ENCODE measurements at places on chromosomes 4 and X.

- no peak for DNase-seq
These were observed 23.9 kb downstream of the SLC39A8 start for GRCh38 chr4:102321260-102321995.

- no peak for DNase-seq
These were observed 62.7 kb upstream of the FAM47B start for GRCh38 chrX:34879886-34880285.

- DNase-seq: no peak
These were observed 1.0 kb downstream of the EGF start for GRCh38 chr4:109913596-109914241.

GRCh38 chr4:38166082-38166481 lies 205.9 kb downstream of the PTTG2 start:
- DNase-seq: no peak

- DNase-seq: no peak
These were observed 420.4 kb upstream of the AGA start for GRCh38 chr4:177862541-177863176.

- DNase-seq: no peak
These were observed 74.4 kb upstream of the DDX3X start for GRCh38 chrX:41259516-41259915.

DNA sequence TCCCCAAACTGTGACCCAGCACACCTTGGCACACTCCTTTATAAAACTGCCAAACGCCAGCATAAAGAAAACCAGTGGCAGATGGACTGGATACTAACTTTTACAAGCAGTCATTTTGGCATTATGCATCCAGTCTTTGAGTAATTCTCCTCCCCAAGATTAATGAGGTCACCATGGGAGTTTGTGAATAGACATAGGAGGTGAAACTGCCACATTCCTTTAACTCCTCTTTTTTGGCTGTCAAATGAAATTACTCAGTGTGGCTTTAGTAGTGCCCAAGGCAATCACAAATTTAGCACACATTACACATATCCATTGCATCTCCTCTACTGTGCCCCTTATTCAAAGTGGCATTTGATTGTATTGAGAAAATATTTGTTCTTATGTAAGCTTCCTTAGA lies 315.3 kb upstream of the FGF13 start:
- no peak for DNase-seq

DNA sequence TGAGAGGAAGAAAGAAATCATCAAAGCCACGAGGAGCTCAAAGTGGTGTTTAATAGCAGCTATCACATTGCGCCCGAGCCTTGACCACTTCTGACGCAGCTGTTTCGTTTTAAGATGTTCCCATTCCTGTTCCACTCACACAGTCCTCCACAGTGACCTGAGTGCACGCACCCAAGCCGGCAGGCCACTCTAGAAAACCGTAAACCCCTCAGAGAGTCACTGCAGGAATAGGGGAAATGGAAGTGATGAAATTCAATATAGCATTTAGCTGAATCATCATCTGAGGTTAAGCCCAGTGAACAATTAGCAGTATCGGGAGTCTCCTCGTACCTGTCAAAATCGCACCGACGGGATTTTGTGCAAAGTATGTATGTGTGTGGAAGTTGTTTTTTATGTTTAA lies 17.9 kb upstream of the HAND2 start:
- no peak for DNase-seq

GRCh38 chrX:110135618-110136017 lies 132.7 kb downstream of the TMEM164 start:
- DNase-seq: no peak

GRCh38 chr4:15902746-15903145 lies 35.8 kb downstream of the FGFBP1 start:
- DNase-seq: no peak

DNA sequence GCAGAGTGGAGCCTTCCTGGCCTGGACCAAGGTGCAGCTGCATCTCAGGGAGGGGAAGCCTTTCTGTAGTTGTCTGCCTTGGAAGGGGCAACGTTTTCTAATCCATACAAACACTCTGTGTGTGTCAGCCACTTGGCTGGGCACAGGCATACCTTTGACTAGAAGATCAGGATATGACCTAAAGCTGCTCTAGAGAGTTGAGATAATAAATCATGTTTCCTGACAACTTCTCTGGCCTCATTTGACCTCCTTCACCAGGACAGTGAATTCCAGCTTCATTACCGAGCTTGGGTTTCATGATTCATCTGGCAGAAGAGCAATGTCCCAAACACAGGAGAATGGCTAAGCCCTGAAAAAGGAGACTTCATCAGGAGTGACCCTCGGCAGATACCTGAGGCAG lies 89.6 kb upstream of the KIT start:
- no peak for DNase-seq

DNA sequence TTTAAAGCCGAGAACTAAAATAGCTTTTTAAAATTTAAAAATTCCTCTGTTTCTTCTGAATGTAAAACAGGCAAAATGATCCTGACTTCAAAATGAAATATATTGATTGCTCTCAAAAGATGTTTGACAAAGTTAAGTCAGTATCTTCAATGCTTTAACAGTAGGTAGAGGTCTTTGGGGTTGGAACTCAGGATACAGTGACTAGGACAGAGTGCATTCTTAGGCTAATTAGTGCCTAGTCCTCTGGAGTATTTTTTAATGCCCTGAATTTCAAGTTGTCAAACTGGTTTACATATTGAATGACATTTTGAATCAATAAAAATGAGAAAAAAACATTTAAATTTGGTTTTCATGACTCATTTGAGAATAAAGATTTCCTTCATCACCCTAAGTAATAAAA lies 877.3 kb downstream of the ADGRL3 start:
- DNase-seq: no peak

DNA sequence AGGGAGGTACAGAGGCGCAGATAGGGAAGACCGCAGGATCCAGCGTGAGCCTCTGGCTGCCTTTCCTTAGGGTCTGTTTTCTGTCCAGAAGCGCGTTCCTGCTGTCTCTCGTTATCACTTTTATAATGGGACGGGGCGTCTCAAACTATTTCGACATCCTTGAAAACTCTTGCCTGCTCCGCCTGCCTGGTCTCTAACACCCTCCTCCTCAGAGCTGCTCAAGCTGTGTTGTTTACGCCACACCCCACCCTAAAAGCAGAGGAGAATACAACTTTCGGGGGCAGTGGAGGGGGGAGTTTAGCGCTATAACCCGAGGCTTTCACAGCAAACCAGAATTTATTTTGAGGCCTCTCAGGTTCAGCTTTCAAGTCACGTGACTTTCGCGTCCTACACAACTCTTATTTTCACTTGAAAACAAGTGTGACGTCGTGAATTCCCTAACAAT lies 646 bp upstream of the FAM3A start:
- DNase-seq: peak; percentile 45

- no peak for DNase-seq
These were observed 222.6 kb upstream of the PPARGC1A start for GRCh38 chr4:24112466-24112865.

GRCh38 chrX:154436374-154436982 lies 476 bp upstream of the GDI1 start:
- DNase-seq: no peak

- no peak for DNase-seq
These were observed 19.7 kb downstream of the SPIN3 start for GRCh38 chrX:56975611-56976010.

GRCh38 chr4:1478766-1479355 lies 72.6 kb upstream of the NKX1-1 start:
- no peak for DNase-seq

DNA sequence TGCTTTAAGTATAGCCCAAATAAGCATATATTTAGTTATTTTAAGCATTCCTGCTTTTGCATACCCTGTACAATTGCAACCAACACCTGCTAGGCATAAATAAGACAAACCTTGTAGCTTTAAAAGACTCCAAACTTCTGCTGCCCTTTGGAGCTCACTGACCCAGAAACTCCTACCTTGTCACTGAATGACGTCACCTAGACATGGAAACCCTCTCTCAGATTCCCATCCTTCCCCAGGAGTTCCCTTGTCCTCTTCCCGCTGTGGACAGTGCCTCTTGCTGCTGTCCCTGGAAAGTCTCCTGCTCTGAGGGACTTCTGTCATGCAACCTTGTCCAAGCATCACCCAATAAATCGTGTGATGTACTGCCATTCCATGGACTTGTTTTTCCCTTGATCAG lies 507.2 kb downstream of the GRXCR1 start:
- DNase-seq: no peak

GRCh38 chrX:499870-500364 lies 113.2 kb upstream of the PPP2R3B start:
- DNase-seq: no peak

DNA sequence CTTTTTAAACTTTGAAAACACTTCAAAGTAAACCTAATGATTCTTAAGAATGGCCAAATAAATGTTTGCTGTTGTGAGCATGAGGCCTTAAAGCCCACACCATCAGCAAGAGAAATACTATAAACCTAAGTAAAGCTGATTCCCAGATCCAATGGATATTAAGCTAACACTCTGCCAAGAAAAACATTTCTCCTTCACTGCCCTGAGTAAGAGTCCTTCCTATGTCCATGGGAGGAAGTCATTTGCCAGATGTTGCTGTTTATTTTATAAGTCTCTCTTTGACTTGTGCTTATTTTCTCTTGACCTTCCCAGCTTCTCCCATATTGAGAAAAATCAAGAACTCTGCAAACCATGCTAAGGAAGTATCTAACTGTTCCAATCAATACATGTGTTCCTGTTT lies 154.3 kb upstream of the EDNRA start:
- DNase-seq: no peak

- DNase-seq: no peak
These were observed 52.7 kb downstream of the MSX1 start for GRCh38 chr4:4912155-4912554.

GRCh38 chr4:91963486-91963885 lies 340.3 kb upstream of the GRID2 start:
- DNase-seq: no peak

- DNase-seq: no peak
These were observed 957.2 kb upstream of the PRKX start for GRCh38 chrX:4670606-4671005.

DNA sequence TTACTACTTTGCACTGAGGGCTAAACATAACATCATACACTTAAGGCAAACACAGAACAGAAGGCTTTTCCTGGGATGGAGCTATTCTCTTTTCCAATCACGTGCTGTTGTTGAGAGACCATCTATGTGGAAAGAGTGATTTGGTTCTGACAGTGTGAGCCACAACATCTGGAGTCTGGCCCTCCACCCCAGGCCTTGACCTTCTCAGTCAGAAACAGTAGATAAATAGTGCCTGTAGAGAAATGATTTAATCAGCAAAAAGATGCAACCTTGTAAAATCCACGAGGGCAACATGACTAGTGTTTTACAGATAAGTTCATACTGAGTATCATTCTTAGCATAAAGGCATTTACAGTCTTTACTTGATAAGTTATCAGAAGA lies 10.8 kb upstream of the SFRP2 start:
- no peak for DNase-seq

DNA sequence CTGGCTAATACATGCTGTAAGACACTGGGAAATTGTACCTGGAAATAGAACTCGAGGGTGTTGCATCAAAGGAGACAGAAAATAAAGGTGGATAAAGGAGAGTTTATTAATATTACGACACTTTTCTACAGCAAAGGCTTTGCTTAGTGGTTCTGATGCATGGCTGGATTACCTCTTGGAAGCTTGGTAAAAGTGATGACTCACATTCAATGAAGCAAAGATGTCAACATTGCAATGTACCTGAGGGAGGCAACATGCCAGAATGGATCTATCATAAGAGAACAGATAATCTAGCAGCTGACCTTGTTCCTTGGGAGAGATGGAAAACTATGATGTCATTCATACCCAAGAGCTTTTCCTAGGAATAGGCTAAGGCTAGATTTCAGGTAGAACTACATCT lies 735.1 kb upstream of the DIAPH2 start:
- no peak for DNase-seq

- DNase-seq: no peak
These were observed 28.4 kb downstream of the TMEM131L start for GRCh38 chr4:153494562-153494961.

- no peak for DNase-seq
These were observed 58.0 kb downstream of the ENPEP start for GRCh38 chr4:110533940-110534339.

DNA sequence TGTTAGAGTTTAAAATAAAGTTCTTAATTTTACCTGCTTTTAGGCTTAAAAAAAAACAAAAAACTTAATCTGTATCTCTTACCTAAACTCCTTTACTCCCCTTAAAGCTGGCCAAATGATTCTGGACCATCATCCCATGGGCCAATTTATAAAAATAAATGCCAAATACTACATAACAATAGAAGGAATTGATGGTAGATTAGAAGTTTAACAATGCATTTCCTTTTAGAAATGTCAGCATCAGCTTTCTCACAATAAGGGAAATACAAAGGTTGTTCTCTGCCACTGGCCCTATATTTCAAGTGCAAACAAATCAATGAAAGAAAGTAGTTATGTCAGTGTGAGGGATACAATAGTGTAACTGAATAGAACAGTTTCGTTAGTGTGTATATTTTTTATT lies 5.7 kb upstream of the RAPGEF2 start:
- DNase-seq: no peak

DNA sequence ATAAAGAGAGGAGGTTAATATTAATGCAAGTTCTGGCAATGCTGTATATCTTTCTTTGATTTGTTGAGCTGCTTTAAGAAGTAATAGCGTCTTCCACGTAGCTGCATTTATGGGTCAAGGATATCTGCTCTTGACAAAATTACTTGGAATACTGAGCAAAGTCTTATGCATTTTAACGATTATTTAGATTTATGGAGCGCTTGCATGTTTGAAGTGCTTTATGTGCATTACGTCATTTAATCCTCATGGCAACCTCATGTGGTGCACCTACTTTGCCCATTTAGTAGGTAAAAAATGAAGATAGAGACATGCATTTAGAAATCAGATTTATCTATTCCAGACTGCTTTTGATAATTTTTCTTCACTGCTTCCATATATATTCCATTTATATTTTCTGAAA lies 46.0 kb downstream of the DTHD1 start:
- DNase-seq: no peak

DNA sequence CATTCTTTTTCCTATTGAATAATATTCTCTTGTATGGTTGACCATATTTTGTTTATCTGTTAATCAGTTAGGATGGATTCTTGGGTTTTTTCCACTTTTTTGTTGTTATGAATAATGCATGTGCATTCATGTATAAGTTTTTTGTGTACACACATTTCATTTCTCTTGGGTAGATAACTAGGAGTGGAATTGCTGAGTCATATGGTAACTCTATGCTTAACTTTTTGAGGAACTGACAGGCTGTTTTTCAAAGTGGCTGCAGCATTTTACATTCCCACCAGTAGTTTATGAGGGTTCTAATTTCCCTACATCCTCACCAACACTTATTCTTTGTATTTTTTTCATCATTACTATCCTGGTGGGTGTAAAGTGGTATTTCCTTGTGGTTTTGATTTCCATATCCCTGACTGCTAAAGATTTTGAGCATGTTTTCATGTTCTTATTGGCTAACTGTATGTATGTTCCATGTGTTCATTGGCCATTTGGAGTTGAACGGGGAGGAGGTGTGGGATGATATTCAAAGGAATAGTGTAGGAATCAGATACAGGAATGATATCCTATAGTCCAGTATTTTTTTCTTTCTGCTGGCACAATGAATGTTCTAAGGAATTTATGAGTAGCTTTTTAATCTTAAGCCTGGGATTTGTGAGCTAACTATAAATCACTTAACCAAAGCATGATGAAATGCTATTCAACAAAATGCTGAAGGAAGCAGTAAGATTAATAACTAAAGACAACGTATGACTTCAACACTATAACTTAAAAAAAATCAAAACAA lies 114.3 kb downstream of the AMELX start:
- DNase-seq: no peak

All from left hindlimb (tissue), 1 donor.